AG08395 (cell line): ENCODE measurements at places on chromosomes 12 and 14.

DNA sequence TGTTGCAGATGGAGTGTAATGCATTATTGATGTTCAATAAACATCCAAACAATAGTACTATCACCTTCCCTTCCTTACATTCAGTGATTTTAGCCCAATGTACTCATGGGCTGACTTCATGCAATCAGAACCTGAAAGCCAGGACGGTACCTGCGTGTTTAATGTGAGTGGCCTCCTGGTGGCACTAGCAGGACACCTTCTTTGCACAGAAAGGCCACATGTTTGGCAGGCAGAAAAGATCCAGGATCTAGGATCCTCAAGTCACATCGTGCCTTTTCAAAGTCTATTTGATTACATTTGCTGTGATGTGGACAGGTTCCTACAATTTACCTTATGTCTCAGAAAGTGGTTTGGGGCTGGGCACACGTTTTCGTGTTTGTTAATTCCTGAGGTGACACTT is 82.9 kb downstream of the NEDD1 start:
- DNase-seq: no peak

- DNase-seq: no peak
Measured at GRCh38 chr14:85960756-85961155, 430.8 kb downstream of the FLRT2 start.

- no peak for DNase-seq
Measured at GRCh38 chr12:117370588-117370987, 9.2 kb upstream of the NOS1 start.

DNA sequence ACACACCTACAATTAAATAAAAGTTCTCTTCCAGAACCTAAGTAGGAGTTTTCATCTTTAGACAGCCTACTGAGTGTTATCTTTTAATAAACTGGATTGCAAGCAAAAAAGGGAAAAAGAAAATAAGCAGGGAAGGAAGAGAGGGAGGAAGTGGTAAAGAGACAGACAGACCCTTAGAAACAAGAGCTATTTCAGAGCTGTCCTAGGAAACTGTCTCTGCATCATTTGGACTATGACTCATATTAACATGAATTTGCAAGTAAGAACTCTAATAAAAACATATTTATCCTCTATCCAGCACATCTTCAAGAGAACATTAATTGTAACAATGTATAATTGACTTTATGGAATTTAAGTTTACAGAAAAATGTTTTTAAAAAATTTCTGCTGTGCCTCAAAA is 438.8 kb upstream of the USP15 start:
- no peak for DNase-seq

GRCh38 chr12:111076611-111077451 is 156.5 kb upstream of the MYL2 start:
- no peak for DNase-seq

- DNase-seq: no peak
Measured at GRCh38 chr12:91704446-91704845, 441.2 kb downstream of the BTG1 start.

DNA sequence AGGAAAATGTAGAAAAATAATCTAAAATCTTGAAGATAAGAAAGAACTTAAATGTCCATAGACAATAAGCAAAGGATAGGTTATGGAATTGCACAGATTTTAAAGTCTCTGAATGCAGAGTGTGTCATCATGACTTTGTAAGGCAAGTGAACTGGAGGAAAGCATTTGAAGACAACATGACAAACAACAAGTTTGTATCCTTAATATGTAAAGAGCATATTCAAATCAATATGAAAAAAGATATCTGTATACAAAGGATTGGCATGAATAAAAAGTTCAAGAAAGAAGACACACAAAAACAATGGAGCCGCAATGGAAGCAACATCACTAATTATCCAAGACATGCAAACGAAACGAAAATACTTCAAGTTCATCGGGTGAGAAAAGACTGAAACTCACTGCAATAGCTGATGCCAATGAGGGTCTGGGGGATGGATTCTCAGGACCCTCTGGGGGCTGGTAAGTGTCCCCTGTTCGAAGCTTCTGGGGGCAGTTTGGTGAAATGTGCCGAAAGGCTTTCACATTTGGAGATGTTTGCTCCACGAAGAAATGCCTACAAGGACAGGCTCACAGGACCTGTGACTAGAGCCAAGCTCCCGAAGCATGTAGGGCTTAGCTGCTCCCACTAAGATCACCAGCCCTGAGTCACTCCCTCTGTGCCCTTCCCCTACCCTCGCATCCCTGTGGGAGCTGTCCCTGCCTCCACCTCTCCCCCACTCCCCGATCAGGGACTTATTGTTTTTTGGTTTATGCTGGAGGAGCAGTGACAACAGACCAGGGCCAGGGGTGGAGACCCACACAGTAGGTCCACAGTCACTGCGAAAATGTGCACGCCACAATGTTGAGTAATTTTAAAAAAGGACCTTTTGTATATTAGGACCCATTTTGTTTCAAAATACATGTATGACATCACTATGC is 345.7 kb upstream of the SFSWAP start:
- DNase-seq: no peak

DNA sequence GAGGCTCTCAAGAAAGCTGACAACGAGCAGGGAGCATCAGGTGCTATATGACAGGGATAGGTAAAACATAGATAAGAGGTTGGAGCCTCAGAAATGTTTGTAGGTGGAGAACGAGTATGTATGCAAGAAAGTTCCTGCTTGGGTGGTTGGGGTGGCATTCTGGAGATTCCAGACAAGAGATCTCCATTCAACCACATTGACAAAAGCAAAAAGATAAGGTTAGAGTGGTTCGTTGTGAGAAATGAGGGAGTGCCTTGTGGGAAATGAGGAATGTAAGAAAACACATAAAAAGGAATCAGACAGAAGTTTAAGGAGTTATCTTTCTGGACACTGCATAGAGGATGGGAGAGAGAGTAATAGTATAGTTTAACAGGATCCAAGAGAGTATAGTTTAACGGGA is 290.3 kb downstream of the DPF3 start:
- no peak for DNase-seq

- peak; percentile 54 for DNase-seq
Measured at GRCh38 chr12:94994312-94994711, 9.2 kb downstream of the NDUFA12 start.

DNA sequence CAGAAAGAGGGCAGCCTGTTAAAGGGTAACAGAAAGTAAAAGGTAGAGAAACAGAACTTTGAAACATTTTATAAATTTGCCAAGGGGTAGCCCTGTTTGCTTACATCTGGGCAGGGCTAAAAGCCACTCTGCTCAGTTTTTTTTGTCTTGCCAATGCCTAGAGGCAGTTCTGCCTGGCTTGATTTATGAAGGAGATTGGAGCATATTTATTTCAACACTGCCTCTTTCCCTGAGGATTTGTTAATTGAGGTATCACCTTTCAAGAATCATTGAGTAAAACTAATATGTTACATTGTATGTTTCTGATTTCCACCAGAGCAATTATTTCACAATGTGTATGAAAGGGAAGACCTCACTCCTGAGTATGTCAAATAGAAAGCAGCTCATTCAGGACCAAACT is 160.8 kb downstream of the GXYLT1 start:
- no peak for DNase-seq

DNA sequence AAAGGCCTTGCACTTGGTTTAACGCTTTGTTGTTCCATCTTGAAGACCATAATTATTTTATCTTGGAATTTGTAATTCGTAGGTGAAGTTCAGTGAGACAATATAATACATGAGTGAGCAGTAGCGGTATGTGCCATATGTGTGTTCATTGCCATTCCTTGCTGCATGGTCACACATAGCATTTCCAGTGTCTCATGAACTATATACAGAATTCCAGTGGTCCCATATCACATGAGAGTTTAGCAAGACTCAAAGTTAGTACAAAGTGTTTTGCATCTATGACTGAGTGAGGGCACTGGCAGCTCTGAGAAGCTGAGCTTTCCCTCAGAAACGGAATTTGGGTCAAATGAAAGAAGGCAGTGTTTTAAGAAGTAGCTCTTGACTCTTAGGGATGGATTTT is 359.8 kb downstream of the FOXG1 start:
- no peak for DNase-seq

DNA sequence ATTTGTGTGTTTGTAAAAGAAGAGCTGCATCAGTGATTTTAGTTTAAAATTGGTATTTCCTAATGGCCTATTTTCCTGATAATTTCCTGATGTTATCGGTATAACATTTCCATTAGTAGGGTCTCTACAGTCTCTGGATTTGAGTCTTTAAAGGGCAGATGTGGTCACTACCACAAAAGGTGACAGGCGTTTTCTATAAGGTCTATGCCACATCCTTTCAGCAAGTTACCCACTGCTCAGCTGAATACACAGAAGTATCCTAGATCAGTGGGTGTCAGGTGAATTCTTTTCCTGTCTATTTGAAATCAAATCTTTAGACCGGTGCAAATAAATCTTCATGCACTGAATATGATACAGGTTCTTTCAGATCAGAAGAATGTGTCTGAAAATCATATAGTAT is 90.2 kb downstream of the LIN7A start:
- DNase-seq: no peak

DNA sequence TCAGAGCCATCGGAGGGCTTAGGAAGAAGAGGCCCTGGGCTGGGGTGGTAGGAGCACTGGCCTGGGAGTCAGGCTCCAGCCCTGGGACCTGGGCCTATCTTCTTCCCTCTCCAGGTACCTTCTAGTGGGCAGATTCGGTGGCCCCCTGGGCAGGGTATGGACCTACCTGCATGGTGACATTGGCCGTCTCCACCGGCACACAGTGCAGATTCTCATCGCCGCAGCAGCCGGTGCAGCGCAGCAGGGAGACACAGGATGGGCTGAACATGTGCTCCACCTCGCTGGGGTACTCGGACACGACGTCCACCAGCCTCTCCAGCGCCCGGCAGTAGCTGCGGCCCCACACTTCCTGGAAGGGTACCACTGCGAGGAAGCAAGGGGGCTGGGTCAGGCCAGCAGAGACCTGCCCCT is 6.2 kb downstream of the PGF start:
- no peak for DNase-seq

- peak; percentile 94 for DNase-seq
Measured at GRCh38 chr12:2959192-2959504, at the start of gene TEAD4. TEAD4 (plus strand) TSS chr12:2959397.

DNA sequence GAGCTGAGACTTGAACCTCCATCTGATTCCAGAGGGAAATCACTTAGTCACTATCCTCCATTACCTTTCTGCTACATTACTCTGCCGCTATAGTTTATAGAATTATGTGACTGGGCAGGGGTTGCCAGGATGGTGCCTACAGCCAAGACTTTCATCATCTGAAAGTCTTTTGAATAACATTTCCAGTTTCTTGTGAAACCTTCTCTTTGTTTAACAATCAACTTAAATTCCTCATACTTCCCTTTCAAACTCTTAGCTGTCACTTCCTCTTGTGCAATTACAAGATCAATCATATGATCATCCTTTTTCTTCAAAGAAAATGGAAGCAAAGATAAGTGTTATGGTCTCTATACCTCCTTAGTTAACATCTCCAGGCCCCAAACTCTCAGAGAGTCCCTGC is 25.4 kb upstream of the PELI2 start:
- no peak for DNase-seq

- no peak for DNase-seq
Measured at GRCh38 chr14:36245223-36245622, 68.7 kb upstream of the PTCSC3 start.

DNA sequence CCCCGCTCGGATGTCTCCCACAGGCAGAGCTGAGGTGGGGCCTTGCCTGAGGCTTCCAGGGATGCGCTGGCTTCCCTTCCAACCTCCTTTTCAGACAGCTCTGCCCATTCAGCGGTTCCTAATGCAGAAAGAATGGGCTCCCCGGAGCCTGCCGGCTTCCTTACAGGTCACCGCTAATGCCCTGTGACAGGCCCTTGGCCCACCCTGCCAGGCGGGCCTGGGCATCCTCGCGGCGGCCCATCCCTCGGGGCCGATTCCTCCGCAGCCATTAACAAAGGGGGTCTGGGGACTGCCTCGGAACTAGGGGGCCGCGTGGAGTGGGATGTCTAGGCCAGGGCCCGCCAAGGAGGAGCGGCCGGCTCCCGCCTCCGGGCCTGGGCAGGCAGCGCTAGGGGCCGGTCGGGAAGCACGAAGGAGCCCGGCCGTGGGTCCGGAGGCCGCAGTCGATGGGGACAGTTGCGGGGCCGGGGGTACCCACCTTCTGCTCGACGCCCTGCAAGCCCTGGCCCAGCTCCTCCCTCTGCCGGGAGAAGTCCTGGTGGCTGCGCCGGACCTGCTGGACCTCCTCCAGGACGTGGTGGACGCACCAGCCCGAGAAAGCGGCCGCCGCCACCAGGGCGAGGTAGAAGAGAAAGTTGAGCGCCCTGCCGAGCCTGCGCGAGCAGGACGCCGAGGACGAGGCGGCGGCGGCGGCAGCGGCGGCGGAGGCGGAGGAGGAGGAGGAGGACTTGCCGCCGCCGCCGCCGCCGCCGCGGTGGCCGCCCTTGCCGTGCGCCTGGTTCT is 738 bp downstream of the CKAP4 start:
- DNase-seq: peak; percentile 66

DNA sequence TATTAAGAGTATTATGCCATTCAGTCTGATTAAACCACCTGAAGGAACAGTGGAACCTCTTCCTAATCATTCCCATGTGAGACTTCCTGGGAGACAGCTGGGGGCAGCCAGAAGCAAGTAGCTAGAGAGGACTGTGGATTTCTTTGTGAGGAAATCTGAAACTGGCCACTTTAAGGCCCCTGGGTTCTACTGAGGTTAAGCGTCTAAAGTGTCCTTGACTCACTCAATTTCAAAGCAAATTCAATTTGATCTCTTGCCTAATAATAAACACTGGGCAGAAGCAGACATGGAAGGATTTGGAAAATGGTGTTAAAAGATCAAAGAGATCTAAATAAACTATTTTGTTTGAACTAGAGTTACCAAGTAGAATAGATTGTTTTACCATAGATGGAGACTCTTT is 909.9 kb downstream of the NRXN3 start:
- DNase-seq: no peak

- DNase-seq: peak; percentile 51
Measured at GRCh38 chr14:96162741-96163140, 41.9 kb upstream of the BDKRB2 start.

DNA sequence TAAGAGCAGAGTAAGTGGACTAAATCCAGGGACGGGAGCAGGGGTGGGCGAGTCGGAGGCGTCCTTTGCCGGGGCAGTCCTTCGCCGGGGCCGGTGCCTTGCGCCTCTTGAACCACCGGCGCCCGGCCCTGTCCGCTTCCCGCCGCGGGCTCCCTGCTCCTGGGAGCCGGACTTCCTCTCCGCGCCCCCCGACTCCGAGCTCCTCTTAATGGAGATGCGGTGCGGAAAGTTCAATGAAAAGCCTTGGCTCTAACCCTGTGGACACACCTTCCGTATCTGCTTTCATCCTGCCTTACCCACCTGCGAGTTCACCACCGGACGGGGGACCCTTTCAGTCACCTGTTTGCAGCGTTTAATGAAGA is 412 bp downstream of the FGFR1OP2 start:
- peak; percentile 7 for DNase-seq
